GM12891 (cell line): ENCODE measurements at places on chromosomes 3 and 15.

- DNase-seq, result no peak
These were observed 138.8 kb downstream of the SMAD6 start for GRCh38 chr15:66840615-66841390.

DNA sequence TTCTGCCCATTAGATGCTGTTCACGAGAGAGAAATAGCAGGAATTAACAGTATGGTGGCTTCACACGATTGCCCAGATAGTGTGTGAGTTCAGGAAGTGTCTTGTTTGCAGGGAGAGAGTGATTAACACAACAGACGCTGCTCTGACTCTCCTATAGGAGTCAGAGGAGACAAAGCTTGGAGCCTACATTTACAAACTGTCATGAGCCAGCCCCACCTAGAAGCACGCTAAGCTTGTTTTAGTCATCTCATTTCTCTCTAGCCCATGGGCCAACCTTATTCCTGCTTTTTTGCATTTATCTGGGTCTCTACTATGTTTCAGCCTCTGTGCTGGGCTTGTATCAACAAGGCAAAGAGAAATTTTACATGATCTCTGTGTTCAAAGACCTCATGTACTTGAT is 128.3 kb upstream of the BFSP2 start:
- DNase-seq, result no peak

- no peak for DNase-seq
These were observed 102.0 kb upstream of the IGSF10 start for GRCh38 chr3:151562891-151563290.

DNA sequence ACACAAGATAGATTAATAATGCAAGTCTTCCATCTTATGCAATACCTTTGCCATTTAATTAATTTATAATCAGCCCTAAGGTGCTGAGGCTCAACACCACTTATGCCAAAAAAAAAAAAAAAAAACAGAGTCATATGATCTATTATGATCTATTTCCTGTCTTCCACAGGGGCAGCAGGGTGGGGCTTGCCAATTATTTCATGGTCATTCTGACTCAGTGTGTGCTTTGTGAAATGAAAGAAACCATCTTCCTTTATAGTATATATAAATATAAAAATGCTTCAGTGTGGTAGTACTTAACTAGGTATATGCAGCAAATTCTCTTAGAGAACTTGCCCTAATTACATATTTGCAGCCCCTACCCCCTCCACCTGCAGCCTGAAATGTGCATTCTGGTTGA is 7.2 kb upstream of the RARB start:
- DNase-seq, result no peak

- DNase-seq, result no peak
These were observed 113.4 kb downstream of the OXNAD1 start for GRCh38 chr3:16378415-16378814.

- DNase-seq, result no peak
These were observed 42.5 kb upstream of the CACNA2D3 start for GRCh38 chr3:54079730-54080325.
